ENCODE measurements at places on chromosomes 7 and 10. TPM values are rescaled to one million over a fixed set of nuclear protein-coding genes. Genes with fewer than 3 reads are reported as not detected.

DNA sequence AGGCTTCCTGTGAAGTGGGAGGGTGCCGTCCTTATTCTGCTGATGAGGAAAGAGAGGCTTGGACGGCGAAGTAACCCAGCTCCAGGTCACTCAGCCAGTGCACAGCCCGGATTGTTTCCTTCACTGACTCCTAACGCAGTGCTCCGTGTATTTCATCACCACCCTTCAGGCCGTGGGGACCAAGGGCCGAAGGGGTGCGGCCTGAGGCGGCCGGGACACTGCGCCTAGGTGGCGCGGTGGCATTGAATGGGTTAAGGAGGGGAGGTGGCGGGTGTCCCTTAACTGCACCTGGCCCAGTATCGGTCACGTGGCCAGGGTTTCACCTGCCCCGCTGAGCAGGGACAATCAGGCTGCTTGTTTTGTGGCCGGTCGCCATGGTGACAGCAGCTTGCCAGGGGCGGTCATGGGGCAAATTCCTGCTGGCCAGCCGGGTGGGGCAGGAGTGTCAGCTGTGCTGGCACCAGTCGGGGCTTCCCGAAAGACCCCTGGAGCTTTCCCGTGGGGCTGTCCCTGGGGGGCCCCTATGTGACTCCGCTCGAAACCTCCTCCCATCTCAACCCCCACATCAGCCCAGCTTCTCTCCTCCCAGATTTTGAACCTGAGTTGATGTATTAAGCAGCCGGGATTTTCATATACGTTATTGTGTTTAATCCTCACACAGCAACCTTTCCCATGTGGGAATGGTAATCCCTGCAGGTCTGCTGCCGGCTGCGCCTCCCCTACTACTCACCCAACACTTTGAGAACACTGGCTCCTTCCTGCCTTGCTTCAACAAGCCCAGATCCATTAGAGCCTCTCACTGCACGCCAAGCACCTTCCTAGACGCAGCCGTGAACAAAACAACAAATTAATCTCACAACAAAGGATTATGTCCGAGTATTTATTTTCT lies 4.4 kb upstream of the ABHD11 start:
- peaks cover 14% of the 10 kb centered on the region for H3K4me1 ChIP-seq
- no peaks in the 10 kb centered on the region for H3K27me3 ChIP-seq
- H3K4me3 ChIP-seq, result no peak overlapping the region
- no peak overlapping the region for H3K27ac ChIP-seq

The AMPH gene
- 4.8 TPM for total RNA-seq

GRCh38 chr10:72525277-72525676 lies 100.6 kb downstream of the MICU1 start:
- no peaks in the 10 kb centered on the region for H3K27me3 ChIP-seq
- H3K4me1 ChIP-seq, result peaks cover 5% of the 10 kb centered on the region
- no peak overlapping the region for H3K27ac ChIP-seq
- no peak for DNase-seq
- H3K4me3 ChIP-seq, result no peak overlapping the region

DNA sequence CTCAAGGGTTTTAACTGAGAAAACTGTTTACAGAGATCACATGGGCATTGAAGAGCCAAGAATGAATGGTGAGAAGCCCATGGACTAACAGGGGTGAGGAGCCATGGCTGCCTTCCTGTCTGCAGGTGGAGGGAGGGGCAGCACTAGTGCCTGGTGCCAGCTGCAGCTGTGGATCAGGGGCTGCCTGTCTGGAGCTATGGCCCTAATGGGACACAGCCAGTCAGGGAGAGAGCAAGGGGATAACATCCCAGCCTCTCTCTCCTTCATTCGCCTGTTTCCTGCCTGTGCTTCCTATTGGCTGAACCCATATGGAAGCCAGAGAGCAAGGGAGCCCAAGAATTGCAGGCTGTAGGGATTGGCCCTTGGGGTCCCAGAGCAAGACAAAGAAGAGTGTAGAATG lies 125.8 kb upstream of the GAD2 start:
- no peak overlapping the region for H3K27ac ChIP-seq
- no peak overlapping the region for H3K4me3 ChIP-seq
- no peak for DNase-seq
- no peaks in the 10 kb centered on the region for H3K36me3 ChIP-seq
- H3K4me1 ChIP-seq, result no peaks in the 10 kb centered on the region
- no peaks in the 10 kb centered on the region for H3K27me3 ChIP-seq

- no peaks in the 10 kb centered on the region for H3K4me1 ChIP-seq
- peak; percentile 52 for DNase-seq
- H3K27me3 ChIP-seq, result no peaks in the 10 kb centered on the region
- H3K4me3 ChIP-seq, result peak overlapping the region; percentile 69
- H3K27ac ChIP-seq, result peak overlapping the region; percentile 81
Observed at GRCh38 chr10:21494191-21495001, 31.1 kb downstream of the SKIDA1 start.

GRCh38 chr7:2517026-2517425 lies 2.5 kb upstream of the LFNG start:
- no peak overlapping the region for H3K27ac ChIP-seq
- H3K4me1 ChIP-seq, result peaks cover 13% of the 10 kb centered on the region
- H3K36me3 ChIP-seq, result no peaks in the 10 kb centered on the region

The MCM10 gene
- total RNA-seq, result not detected

The DRGX gene
- total RNA-seq, result not detected

DNA sequence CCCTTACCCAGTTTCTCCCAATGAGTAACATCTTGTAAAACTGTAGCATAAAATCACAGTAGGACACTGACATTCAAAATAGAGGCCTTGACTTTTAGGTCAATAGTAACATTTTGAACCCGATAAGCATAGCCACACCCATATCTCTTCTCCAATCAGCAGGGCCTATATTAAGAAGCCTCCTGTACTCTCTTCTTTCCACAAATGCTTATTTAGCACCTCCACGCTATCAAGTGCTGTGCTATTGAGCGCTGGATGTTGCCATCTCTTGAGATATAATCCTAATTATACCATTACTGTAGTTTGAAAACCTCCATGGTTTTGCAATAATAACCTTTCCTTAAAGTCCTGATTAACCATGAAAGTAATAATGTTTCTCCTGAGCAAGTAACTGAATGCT lies 40.1 kb upstream of the CBLL1 start:
- no peak for DNase-seq
- H3K27me3 ChIP-seq, result no peaks in the 10 kb centered on the region
- H3K36me3 ChIP-seq, result no peaks in the 10 kb centered on the region
- H3K4me3 ChIP-seq, result no peak overlapping the region

Measured in heart left ventricle (tissue), 16 donors.